Activated T-cell treated with anti-CD3 and anti-CD28 coated beads for 48 hours (primary cell): ENCODE measurements at places on chromosomes 11 and 22.

DNA sequence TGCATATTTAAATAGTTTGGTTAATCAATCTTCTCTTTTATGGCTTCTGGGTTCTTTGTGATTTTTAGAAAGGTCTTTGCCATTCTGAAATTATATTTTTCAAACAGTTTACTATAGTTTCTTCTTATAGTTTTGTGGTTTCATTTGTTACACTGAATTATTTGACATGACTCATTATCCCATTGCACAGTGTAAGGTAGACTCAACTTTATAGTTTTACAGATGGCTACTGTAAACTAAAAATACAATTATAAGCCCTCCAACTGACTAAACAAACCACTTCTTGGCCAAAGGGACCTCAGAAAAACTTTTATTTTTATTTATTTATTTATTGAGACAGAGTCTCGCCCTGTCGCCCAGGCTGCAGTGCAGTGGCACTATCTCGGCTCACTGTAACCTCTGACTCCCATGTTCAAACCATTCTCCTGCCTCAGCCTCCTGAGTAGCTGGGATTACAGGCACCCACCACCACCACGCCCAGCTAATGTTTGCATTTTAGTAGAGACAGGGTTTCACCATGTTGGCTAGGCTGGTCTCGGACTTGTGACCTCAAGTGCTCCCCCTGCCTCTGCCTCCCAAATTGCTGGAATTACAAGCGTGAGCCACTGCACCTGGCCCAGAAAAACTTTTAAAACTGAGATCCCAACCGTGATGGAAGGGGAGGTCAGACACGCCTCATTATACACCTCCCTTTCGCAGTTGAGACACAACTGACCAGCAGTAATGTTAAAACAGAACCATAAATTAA lies 14.1 kb upstream of the RAC2 start:
- DNase-seq, result no peak

- DNase-seq, result no peak
Measured at GRCh38 chr11:114136686-114137640, 77.5 kb downstream of the ZBTB16 start.

GRCh38 chr11:134685793-134686380 lies 273.8 kb upstream of the B3GAT1 start:
- DNase-seq, result no peak

- no peak for DNase-seq
Measured at GRCh38 chr11:101617735-101618332, 34.0 kb upstream of the TRPC6 start.

DNA sequence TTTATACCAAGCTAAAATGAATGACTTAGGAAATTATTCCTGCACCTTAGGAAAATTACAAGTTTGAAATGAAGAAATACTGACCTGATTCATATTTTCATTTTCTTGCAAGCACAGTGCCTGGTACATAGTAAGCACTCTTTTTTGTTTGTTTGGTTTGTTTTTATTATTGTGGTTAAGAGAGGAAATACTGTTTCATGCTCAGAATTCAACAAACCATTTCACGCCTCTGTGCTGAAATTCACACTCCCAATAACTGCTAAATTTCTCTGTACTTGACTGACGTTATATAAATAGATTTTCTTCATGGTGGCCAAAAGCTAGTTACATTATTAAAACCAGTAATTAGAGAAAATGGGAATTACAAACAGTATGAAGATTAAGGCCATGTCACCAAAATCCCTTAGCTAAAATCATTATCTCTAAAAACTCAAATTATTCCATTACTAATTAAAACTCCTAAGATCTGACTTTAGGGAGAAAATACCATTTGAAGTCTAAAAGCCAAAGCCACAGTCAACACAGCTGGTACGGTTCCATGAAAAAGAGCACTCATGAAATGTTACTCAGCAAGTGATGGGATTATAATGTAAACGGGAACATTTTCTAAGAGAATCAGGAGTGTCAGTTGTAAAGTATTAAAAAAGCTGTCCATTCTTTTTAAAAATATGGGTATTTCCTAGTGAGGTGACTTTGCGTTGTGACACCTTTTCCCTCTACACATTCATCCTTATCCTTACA lies 77.8 kb upstream of the DDI1 start:
- no peak for DNase-seq
